Right ventricle myocardium superior (tissue), 1 donor: ENCODE measurements at places on chromosomes 13 and 19. TPM values are rescaled to one million over a fixed set of nuclear protein-coding genes. Genes with fewer than 3 reads are reported as not detected.

The NCCRP1 gene
- not detected for total RNA-seq

The F2RL3 gene
- total RNA-seq: 0.16 TPM

DNA sequence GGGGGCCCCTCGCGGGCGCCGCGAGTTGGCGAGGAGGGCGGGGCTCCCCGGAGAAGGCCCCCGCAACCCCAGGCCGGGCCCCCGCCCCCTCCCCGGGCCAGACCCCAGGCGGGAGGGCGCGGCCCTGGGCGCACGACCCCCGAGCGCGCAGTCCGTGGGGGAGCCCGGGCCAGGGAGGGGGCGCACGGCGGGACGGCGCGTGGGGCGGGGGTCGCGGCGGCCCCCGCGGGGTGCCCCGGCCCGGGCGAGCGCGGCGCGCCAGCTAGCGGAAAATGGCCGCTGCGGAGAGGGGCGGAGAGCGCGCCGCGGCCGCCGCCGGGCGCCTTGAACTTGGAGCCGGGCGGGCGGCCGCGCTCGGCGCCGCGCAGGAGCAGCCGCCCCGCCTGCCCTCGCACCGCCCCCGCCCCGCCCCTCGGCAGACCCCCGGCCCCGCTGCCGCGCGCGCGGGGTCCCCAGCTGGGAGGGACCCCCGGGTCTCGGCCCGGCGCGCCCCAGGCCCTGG lies 6.4 kb upstream of the NFIC start:
- no peak for DNase-seq

The GPR18 gene
- not detected for total RNA-seq

The SHISA2 gene
- total RNA-seq: 0.11 TPM

DNA sequence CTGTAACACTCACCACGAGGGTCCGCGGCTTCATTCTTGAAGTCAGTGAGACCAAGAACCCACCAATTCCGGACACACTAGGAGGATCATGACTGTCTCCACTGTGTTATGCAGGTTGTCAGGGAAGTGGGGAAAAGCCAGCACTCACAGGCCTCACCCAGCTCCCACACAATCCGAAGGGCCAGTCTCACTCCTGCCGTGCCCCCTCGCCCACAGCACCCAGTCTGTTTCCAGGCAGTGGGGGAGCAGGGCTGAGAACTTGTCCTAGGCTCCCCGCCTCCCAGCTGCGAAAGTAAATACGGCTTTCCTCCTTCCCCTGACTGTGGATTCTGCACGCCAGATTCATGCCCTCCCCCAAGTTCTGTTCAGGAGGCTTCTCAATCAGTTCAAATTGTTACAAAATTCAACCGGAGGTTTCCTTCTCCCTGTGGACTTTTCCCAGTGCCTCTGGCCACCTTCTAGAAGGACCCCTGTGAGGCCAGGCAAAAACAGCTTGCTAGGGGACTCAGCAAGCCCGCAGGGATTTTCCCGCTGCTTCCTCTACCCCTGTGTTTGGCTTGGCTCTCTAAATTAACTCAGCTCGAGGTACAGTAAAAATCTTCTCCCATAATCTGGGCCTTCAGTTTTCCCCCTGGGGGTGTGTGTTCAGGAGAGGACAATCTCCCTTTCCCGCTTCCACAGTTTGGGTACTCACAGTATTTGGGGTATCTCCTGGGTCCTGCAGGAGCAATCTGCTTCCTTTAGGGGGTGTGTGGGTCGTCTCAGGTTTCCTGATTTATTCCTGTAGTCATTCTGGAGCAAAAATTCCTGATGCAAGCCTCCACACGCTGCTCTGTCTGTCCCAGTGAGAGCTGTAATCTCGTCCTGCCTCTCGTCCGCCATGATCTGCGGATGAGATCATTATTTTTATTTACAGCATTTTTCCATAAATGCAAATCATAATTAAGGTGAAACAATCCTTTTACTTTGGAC lies 899.8 kb downstream of the GPC5 start:
- no peak for DNase-seq

The ZNF528 gene
- total RNA-seq: 10.8 TPM

DNA sequence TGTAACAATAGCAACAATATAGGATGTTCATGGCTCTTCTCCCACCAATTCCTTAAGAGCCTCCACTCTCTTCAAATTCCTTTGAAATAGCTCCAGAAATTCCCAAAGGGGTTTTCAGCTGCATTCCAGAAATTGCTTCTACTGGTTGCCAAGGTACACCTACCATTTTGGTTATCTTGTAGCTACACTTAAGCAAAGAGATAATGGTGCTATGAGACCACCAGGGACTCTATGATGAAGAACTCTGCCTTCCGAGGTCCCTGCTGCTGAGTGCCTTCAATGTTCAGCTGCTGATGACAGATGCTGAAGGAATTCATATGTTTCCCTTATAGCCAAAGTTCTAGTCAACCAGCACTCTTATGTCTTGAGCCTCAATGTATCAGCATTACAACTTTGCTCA lies 78.4 kb downstream of the POU4F1 start:
- DNase-seq: no peak

The SCEL gene
- total RNA-seq: not detected

The TNFRSF19 gene
- 30.2 TPM for total RNA-seq

- DNase-seq: no peak
These were observed 27.5 kb downstream of the SPRYD7 start for GRCh38 chr13:49908637-49909036.

- DNase-seq: peak; percentile 88
These were observed 32.0 kb upstream of the EPHX3 start for GRCh38 chr19:15264061-15264932.

The ZNF486 gene
- total RNA-seq: 1.6 TPM

- peak; percentile 60 for DNase-seq
These were observed 4.4 kb upstream of the KCNN4 start for GRCh38 chr19:43784981-43785808.

The ZNF284 gene
- total RNA-seq: 1.6 TPM

The SIAH3 gene
- total RNA-seq: not detected

The TMEM190 gene
- total RNA-seq: not detected
